Left colon (tissue), 2 donors: ENCODE measurements at places on chromosomes 5 and 9. TPM values are rescaled to one million over a fixed set of nuclear protein-coding genes. Genes with fewer than 3 reads are reported as not detected.

PCBD2 gene
- total RNA-seq: 17.6 TPM

CXXC5 gene
- total RNA-seq: 30.2 TPM

RAD23B gene
- total RNA-seq: 93.9 TPM

CAVIN4 gene
- total RNA-seq: 0.22 TPM

SLC6A19 gene
- 72.5 TPM for total RNA-seq

PCDHB12 gene
- 0.24 TPM for total RNA-seq

DNAH5 gene
- total RNA-seq: 0.43 TPM

GABRG2 gene
- 0.92 TPM for total RNA-seq

GALT gene
- 50.5 TPM for total RNA-seq

GRCh38 chr9:15249042-15249818 lies 57.8 kb downstream of the TTC39B start:
- no peak for DNase-seq

DNA sequence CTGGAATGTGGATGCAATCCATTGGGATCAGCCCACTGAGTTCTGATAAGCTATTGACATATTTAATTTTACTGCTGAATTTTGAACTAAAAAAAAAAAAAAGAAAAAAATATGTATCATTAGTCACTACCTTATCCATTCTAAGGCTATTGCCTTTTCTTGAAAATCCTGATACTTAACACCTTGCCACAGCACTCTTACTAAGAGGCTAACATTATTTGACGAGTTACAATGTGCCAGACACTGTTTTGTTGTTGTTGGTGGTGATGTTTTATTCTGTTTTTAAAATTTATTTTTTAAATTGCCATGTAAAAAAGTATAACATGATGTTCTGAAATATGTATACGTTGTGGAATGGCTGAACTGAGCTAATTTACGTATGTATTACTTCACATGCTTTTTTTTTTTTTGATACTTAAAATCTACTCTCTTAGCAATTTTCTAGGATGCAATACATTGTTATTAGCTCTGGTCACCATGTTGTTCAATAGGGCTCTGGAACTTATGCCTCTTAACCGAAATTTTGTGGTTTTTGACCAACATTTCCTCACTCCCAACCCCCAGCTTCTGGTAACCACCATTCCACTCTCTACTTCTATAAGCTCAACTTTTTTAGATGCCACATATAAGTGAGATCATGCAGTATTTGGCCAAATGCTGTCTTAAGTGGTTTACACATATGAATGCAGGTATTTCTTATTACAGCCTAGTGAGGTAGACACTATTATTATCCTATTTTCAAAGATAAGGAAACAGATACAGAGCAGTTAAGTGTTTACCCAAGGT lies 134.8 kb upstream of the PCA3 start:
- no peak for DNase-seq

GRCh38 chr9:101225271-101225670 lies 159.5 kb downstream of the BAAT start:
- DNase-seq: no peak

DNA sequence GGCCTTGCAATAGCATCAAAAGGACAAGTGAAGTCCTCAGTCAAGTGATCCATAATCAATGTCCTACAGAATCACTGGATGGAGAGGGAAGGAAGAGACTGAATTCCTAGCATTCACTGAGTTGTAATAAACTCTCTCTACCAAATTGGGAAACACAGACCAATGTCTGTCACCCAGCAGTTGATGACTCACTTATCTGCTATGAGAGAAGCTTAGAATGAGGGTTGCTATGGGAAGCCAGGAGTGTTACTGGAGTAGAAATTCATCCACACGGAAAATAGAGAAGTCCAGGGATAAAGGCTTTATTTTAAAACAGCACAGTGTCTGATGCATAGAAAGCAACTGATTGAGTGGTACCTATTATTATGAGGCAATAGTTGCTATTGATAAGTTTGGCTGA lies 407.4 kb downstream of the BRINP1 start:
- no peak for DNase-seq

DNA sequence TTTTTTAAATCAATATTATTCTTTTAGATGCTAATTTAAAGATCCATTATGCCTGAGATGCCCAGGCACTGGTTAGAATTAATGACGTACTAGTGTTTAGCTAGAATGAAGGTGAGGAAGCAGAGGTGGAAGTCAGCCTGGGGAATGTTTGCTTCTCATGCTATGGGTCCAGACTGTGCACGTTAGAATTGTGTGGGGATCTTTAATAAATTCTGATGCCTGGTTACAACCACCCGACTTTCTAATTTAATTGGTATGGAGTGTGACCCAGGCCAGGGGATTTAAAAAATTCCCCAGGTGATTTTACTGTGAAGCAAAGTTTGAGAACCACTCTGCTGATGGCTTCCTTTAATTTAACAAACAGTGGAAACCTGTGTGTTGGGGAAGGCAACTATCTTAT lies 111.1 kb downstream of the DOCK2 start:
- no peak for DNase-seq

GRCh38 chr5:88142886-88143692 lies 125.6 kb downstream of the TMEM161B start:
- DNase-seq: peak; percentile 10

DNA sequence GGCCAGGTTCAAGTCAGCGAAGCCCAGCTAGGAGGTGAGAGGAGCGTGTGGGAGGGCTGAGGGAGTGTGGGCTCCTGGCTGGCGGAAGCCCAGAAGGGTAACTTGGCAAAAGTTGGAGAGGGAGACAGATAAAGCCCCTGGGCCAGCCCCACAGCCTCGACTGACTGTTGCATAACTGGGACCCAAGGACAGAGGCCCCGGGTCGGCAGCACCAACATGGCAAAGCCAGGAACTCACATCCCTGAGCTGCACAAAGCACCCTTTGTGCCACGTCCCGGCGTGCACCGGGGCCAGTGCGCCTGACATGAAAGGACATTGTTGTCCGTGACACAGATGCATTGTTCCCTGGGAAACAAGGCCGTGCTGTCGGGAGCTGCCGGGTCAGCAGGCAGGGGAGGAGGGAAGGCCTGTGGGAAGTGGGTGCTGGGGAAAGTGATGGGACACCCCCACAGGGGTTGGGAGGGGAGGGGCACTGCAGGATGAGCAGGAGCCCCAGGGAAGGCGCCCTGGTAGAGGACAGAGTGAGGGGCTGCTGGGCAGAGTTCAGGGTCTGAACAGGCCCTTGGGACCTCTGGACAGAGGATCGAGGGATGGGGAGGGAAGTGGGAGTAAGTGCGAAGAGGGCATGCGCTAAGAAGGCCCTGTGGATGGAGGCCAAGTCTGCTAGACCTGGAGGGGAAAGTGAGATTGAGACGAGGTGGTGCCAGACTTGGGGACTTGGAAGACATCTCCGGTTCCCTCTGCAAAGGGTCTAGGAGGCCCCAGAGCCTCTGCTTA lies 13.0 kb upstream of the DPM2 start:
- peak; percentile 43 for DNase-seq

GRCh38 chr5:1011741-1012312 lies 3.2 kb downstream of the NKD2 start:
- DNase-seq: no peak

DNA sequence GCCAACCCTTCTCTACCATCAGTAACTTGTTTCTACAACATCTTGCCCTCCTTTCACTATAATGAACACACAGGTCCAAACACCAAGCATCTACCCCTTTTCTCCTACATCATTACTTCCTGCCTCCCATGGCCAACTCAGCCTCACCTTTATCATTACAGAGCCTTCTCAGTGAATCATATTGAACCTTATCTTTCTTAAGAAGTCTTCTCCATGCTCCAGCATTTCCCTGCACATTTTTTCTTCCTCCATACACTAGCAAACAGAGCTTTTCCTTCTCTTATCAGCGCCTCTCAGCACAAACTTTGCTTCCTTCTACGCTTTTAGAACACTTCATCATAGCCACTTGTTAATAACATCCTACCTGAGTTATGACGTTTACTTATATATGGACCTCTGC lies 148.2 kb downstream of the ARL15 start:
- no peak for DNase-seq

DNA sequence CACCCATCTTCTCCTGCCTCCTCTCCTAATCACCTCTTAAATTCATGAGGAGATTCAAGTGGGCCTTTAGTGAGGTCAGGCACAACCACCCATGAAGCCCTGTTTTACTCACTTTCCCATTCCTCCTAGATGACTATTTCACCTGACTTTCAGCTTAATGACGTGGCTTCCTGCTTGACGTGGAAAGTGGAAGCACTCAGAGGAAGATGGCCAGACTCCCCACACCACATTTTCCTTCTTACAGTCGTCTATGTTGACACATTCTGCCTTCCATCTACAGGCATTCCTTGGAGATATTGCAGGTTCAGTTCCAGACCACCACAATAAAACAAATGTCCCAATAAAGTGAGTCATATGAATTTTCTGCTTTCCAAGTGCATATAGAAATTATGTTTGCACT lies 146.4 kb upstream of the TAS2R1 start:
- no peak for DNase-seq

DNA sequence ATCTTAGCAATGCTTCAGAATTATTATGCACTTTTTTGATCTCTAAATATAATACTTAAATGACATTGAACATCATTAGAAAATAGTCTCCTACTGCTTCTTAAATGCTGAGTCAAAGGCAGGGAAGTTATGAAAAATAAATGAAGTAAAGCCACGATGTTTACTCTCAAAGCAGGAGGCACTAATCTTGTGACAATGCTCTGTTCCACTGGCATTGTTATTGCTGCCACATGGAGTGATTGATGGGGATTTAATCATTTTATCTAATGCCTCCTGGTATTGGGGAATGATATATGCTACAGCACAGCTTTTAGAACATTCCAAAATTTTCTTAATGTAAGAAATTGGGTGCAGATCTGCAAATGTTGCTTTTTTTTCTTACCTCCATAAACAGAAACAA lies 1655.4 kb upstream of the NUDT12 start:
- no peak for DNase-seq

DNA sequence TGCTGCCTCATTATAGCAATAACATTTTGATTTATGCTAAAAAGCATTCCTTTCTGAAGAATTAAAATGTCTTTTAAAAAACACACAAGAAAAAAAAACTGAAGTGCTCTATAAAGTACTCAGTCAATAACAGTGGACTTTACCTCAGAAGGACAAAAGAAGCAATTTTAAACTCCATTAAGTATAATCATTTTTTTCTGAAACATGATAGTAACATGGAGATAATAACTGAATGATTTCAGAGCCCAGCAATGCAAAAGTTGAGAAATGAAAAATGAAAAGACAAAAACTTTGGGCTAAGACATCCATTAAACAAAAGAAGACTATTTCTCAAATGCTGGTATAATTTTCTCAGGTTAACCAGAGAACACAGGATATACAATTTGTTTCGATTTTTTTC lies 78.7 kb downstream of the RFX3 start:
- DNase-seq: no peak

GRCh38 chr5:58135571-58136335 lies 324.1 kb downstream of the PLK2 start:
- no peak for DNase-seq

DNA sequence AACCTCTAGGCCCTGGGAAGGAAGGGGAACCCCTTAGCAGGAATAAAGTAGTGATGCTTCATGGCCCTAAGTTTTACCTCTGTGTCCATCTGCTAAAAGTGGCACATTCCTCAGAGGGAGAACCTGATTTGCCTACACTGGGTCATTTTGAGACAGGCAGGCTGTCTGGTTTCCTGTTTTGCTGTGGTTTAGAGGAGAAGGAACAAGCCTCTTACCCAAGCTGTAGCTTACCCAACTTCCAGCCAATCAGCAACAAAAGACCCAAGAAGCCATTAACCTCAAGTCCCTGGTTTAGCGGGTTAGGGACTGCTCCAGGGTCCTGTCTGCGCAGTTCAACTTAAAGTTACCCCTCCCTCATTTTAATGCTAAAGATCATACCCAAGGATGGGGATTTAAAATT lies 411.0 kb downstream of the MAT2B start:
- DNase-seq: peak; percentile 4
